Adipocyte (in vitro differentiated cells): ENCODE measurements at places on chromosomes 16 and 17.

GRCh38 chr17:19897903-19898302 is 30.2 kb upstream of the ULK2 start:
- DNase-seq = peak; percentile 75

DNA sequence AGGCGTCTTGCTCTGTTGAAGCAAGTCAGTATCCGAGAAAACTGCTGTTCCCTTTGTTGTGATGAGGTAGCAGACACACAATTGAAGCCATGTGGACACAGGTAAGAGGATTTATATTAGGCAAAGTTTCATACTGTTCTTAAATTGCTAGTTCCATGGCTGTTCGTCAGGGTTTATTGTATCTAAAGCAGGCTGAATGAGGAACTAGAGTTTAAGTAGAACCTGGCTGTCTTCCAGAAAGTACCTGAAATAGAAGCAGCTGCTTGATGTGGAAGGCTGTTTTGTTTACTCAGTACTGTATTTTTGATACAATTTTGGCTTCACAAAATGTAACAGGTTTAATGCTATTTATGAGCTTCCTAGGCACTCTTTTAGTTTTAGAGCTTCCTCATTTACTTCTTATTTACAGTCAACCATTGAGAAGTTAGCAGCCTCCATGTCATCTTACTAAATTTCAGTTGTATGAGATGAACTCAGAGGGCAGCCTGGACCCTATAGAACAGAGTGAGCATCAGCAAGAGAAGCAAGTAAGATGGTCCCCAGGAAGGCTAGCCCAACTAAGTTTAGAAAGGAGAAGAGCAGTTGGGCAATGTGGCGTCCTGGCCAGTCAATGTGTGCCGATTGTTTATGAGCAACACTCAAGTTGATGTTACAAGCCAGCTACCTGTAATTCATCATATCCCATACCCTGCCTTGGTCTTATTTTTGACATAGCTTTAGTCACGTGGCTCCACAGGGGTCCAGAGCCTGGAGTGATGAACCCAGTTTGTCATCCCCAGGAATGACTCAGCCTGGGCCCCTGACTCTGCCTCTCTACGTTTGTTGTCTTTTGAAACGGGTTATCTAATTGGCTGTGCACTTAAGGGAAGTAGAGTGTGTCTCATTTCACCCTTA is 9.7 kb upstream of the ARL2BP start:
- DNase-seq = peak; percentile 21

DNA sequence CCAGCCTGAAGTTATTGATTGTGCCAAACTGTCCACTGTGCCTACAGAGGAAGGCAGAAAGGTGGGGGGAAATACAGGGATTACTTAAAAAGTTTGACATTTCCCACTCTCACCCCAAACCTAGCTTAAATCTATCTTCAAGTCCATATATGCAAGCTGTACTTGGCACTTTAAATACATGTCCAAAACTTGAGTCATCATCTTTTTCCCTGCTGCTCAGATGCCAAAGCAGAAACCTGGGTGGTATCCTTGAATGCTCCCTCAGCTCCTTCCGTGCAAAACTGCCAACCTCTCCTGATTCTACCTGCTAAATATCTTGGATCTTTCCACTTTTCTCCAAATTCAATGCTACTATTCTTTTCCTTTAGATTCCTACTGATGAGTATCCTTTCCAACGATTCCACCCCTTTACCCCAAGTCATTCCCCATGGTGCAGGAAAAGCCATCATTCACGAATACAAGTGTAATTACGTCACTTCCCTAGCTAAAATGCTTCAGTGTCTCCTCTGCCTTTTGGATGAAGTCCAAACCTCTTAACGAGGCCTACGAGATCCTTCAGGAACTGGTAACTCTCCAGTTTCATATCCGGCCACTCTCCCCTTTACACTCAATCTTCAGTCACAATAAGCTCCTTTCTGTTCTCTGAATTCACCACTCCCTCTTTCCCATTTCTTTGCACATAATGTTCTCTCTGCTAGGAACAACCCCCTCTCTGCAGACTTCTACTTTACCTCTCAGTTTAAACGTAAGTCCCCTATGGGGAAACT is 9.3 kb downstream of the BECN1 start:
- DNase-seq = no peak

DNA sequence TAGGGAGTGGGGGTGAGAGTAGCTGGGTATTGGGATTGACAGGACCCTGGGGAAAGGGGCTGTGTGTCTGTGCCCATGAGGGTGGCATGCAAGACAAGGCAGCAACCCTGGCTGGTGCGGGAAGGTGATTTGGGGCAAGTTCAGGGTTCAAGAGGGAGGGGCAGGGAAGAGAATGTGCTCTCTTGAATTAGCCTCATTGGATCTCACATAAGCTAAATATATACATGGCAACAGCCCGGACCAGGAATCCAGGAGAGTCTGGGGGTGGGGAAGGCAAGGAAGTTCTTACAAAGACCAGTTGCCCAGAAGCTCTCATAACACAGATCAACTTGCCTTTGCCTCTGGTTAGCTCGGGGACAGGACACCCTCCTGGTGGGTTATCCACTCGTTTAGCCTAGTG is 73.3 kb downstream of the IRX3 start:
- no peak for DNase-seq

GRCh38 chr16:56357241-56357764 is 68.0 kb downstream of the AMFR start:
- peak; percentile 69 for DNase-seq

DNA sequence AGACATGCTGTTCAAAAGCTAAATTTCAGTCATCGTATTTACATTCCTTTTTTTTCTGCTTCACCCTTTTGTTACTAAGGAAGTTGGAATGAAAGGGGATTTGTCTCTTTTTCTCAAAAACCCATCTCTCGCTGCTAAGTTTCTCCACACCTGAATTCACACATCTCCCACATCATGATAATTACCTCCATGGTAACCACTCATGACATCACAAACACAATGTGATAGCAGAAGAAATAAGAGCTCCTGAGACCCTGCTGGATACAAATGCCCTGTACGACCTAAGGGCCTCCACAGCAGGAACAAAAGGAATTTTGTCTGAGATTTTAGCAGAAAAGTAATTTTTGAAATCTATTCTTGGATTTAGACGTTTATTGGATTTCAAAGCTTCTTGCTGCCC is 82.6 kb upstream of the GNAO1 start:
- DNase-seq = no peak

DNA sequence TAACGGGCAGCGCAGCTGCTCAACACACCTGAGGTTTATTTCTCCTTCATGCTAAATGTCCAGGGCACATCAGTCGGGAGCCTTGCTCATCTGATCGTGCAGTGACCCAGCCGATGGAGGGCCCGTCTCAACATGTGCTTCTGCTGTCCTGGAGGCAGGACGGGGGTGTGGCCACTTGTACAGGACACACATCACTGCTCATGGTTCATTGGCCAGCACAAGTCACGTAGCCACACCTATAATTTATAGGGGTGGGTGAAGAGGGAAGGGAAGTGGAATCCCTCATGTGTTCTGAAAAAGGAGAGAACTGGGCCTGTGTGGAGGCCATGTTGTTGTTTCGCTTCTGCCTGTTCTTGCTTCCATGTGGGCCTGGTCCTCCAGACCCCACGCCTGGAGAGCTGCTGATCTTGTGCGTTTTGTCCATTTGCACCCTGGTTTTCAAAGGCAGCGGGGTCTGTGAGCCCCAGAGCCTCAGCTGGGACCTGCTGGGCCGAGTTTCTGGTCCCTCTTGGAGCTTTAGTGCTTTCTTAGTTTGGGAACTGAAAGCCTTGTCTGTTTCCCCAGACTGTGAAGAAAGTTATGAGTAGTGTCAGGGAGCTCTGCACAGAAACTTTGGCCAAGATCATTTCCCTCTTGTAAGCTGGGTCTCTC is 60.5 kb downstream of the CMIP start:
- DNase-seq = no peak

- DNase-seq = no peak
Observed at GRCh38 chr17:42704837-42705494, 22.6 kb downstream of the CNTNAP1 start.

GRCh38 chr16:85550953-85551924 is 61.9 kb upstream of the GSE1 start:
- no peak for DNase-seq

DNA sequence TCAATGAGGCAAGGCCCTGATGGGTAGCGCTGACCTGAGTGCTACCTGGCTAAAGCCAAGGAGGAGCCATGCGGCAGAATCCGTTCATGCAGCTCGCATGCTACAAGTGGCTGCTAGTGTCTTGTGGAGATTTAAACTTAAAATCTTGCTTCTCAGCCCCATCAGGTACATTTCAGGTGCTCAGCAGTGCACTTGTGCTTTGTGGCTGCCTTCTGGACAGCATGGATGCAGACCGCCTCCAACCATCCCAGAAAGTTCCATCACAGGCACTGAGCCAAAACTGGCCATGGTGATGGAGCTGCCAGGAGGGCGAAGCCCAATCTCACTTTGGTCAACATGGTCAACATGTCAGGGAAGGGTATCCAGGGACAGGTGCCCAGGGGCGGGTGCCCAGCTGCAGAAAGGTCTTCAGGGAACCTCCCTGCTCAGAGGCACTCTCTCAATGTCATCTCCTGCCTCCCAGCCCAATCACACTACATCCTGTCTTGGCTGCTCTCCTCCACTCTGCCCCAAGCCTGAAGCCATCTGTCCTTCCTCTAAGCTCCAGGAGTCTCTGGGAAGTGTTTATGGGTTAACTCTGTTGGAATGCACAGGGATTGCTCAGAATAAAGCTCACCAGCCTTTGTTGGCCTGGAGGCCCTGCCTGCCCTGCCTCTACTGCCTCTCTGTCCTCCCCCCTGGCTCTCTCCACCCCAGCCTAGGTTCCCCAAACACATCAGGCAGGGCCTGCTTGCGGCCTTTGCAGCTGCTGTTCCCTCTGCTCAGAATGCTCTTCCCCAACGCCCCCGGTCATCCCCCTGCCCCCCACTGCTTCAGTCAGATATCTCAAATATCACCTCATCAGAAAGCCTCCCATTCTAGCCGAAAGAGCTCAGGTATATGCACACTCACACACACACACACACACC is 18.3 kb upstream of the TNFRSF13B start:
- DNase-seq = peak; percentile 14
